Large intestine (tissue), 12 donors: ENCODE measurements at places on chromosomes 12 and 14. TPM values are rescaled to one million over a fixed set of nuclear protein-coding genes. Genes with fewer than 3 reads are reported as not detected.

HVCN1 gene
- polyA plus RNA-seq, result 5.5 TPM

CNPY2 gene
- polyA plus RNA-seq, result 179 TPM

IFNG-AS1 gene
- polyA plus RNA-seq, result 0.13 TPM

OR4N5 gene
- polyA plus RNA-seq, result not detected

RERG gene
- polyA plus RNA-seq, result 6.8 TPM

PRH2 gene
- polyA plus RNA-seq, result 0.55 TPM

KLHL33 gene
- 0.64 TPM for polyA plus RNA-seq

TAS2R9 gene
- not detected for polyA plus RNA-seq

FGF6 gene
- 0.07 TPM for polyA plus RNA-seq

GPR84 gene
- 0.16 TPM for polyA plus RNA-seq

GIT2 gene
- 39.7 TPM for polyA plus RNA-seq

KRT83 gene
- polyA plus RNA-seq, result 0.03 TPM

SLC17A8 gene
- 1.5 TPM for polyA plus RNA-seq

PTPRQ gene
- 1.1 TPM for polyA plus RNA-seq

RNASE7 gene
- polyA plus RNA-seq, result 0.09 TPM

REP15 gene
- 30.4 TPM for polyA plus RNA-seq

DLK1 gene
- 25.2 TPM for polyA plus RNA-seq

LRP6 gene
- polyA plus RNA-seq, result 25.2 TPM

C12orf56 gene
- 0.22 TPM for polyA plus RNA-seq

ACVRL1 gene
- 17.7 TPM for polyA plus RNA-seq

RNASE4 gene
- polyA plus RNA-seq, result 37.1 TPM

TMCC3 gene
- polyA plus RNA-seq, result 24.3 TPM

CCDC184 gene
- polyA plus RNA-seq, result 3.3 TPM

TMEM19 gene
- polyA plus RNA-seq, result 19.5 TPM

GLIPR1L1 gene
- polyA plus RNA-seq, result 0.27 TPM

ACRBP gene
- 4.0 TPM for polyA plus RNA-seq
